ENCODE measurements at places on chromosomes 5 and 9.

- no peak overlapping the region for H3K27ac ChIP-seq
- no peaks in the 10 kb centered on the region for H3K27me3 ChIP-seq
- DNase-seq = no peak
- H3K36me3 ChIP-seq = no peaks in the 10 kb centered on the region
- no peaks in the 10 kb centered on the region for H3K4me1 ChIP-seq
- no peak overlapping the region for H3K4me3 ChIP-seq
Measured at GRCh38 chr5:135602882-135603721, 24.3 kb upstream of the CXCL14 start.

GRCh38 chr5:178394074-178394473 is 161.5 kb upstream of the PHYKPL start:
- no peaks in the 10 kb centered on the region for H3K36me3 ChIP-seq
- H3K4me1 ChIP-seq = no peaks in the 10 kb centered on the region
- H3K27ac ChIP-seq = no peak overlapping the region
- peak; percentile 32 for DNase-seq

DNA sequence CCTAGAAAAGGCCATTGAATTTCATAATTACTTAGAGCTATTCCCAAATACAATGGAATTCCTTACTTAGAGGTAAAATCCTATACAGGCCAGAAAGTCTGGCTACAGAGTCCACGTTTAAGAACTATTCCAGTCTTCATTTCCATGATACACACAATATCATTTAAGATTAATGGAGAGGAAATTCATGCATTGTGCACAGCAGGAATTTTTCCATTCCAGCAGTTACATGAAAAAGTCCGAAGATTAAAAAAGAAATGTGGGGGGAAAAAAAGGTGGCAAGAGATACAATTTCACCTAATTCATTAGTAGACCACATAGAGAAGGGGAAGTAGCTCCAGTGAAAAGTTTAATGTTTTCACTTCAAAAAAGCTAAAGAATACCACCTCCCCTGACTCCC is 63.1 kb downstream of the CHD1 start:
- H3K4me1 ChIP-seq = no peaks in the 10 kb centered on the region
- no peak overlapping the region for H3K27ac ChIP-seq
- peaks cover 3% of the 10 kb centered on the region for H3K36me3 ChIP-seq
- H3K27me3 ChIP-seq = no peaks in the 10 kb centered on the region

- no peak for DNase-seq
- H3K4me1 ChIP-seq = no peaks in the 10 kb centered on the region
- no peak overlapping the region for H3K4me3 ChIP-seq
- no peaks in the 10 kb centered on the region for H3K27me3 ChIP-seq
Measured at GRCh38 chr5:87004101-87004500, 263.6 kb upstream of the RASA1 start.

GRCh38 chr5:106417566-106417965 is 1253.2 kb downstream of the EFNA5 start:
- no peaks in the 10 kb centered on the region for H3K4me1 ChIP-seq
- DNase-seq = no peak
- no peaks in the 10 kb centered on the region for H3K27me3 ChIP-seq
- no peaks in the 10 kb centered on the region for H3K36me3 ChIP-seq

- H3K27ac ChIP-seq = no peak overlapping the region
- no peaks in the 10 kb centered on the region for H3K27me3 ChIP-seq
- no peak for DNase-seq
- no peak overlapping the region for H3K4me3 ChIP-seq
Measured at GRCh38 chr9:31807574-31808256, 576.7 kb upstream of the ACO1 start.

GRCh38 chr9:33131790-33132772 is 35.1 kb downstream of the B4GALT1 start:
- no peak overlapping the region for H3K27ac ChIP-seq
- no peaks in the 10 kb centered on the region for H3K4me1 ChIP-seq
- H3K4me3 ChIP-seq = no peak overlapping the region

GRCh38 chr5:2207416-2208238 is 324.9 kb upstream of the IRX4 start:
- H3K4me3 ChIP-seq = no peak overlapping the region
- no peaks in the 10 kb centered on the region for H3K27me3 ChIP-seq
- DNase-seq = no peak
- no peak overlapping the region for H3K27ac ChIP-seq

- H3K27ac ChIP-seq = peak within 1 kb of the TSS; percentile 69
- no peaks in the 10 kb centered on the region for H3K27me3 ChIP-seq
- no peaks in the 10 kb centered on the region for H3K36me3 ChIP-seq
Measured at GRCh38 chr5:137888863-137889759, at the start of gene PKD2L2. Gene PKD2L2, plus strand, starts transcription at chr5:137889457. Its CDS starts 35 bp downstream, at chr5:137889492.

- no peaks in the 10 kb centered on the region for H3K27me3 ChIP-seq
- no peak overlapping the region for H3K4me3 ChIP-seq
- no peak overlapping the region for H3K27ac ChIP-seq
- H3K4me1 ChIP-seq = no peaks in the 10 kb centered on the region
- no peaks in the 10 kb centered on the region for H3K36me3 ChIP-seq
Measured at GRCh38 chr9:107173422-107174180, 109.5 kb upstream of the RAD23B start.
